ENCODE measurements at places on chromosomes 4 and X.

DNA sequence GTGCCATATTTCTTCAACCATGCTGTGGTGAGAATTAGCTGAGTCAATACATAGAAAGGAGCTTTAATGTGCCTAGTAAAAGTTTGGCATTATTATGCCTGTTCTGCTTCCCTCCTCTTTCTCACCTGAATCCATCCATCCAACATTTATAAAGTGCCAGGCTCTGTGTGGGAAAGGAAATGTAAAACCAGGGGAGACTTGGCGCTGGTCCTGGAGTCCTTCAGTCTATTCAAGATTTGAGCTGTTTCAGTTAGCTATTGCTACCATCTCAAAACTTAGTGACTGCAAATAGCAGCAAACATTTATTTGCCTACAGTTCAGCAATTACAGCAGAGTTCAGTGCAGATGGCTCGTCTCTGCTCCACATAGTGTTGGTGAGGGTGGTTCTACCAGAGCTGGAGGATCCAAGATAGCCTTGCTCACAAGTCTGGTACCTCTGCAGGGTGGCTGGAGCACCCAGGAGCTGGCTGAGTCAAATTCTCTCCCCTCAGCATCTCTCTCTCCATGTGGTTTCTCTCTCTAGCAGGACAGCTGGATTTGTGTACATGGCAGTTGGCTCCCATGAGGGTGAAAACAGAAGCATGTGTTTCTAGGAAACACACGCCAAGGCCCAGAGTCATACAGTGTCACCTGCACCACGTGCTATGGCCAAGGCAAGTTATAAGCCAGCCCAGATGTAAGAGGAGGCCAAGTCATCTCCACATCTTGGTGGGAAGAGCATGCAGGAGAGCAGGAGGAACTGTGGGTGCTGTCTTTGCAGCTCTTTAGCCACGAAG is 77.3 kb downstream of the FHDC1 start:
- no peak for DNase-seq

- DNase-seq, result no peak
These were observed 76.5 kb downstream of the RELL1 start for GRCh38 chr4:37609626-37610025.

DNA sequence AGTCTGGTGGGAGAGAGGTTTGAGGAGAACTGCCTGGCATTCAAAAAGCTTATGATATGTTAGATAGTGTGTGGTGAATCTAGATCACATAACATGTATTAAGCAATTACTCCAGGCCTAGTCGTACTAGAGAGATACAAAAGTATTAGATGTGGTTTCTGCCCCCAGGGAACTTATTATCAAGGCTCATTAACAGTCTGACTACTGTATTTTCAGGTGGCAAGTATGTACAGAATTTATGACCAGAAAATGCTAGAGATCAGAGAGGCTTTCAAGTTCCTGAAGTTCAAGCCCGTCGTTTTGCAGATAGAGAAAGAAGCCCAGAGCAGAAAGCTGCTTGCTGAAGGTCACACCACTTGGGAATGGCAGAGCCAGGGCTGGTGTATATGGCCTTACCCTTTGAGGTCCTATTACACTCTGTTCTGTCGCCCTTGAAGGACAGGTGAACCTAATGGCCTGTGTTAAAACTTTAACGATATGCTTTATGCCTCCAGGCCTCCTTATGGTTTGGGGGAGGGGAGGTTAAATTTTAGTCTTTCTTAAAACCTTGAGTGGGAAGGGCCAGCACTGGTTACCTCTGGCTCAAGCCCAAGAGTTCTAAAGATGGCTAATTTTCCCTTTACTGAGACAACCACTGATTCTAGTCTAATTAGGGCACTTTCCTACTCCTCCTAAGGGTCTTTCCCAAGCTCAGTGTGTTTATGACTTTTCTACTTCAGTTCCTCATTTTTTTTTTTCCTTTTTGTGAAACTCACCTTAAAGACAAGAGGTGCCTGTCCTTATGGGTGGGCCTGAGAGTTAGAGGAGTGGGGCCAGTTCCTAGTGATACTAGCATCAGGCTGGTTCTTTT is 19.9 kb downstream of the TMEM164 start:
- DNase-seq, result no peak

GRCh38 chr4:79049840-79050540 is 110.8 kb upstream of the PAQR3 start:
- DNase-seq, result no peak

DNA sequence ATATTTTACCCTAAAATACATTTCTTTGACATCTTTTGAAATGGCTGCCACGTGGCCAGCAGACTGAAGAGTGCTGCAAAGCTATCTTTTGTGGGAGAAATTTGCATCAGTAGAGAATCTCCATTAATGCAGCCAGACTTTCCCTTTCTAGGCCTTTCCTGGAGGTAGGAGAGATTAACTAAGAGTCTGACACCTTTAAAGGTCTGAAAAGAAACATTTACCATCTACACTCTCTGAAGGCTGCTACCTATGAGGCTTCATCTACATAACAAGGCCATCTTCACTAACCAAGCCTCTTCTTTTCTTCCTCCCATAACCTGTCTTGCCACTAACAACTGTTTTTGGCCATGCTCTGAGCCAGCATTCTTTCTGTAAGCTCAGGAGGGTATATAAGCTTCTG is 17.8 kb upstream of the SPRY1 start:
- no peak for DNase-seq

DNA sequence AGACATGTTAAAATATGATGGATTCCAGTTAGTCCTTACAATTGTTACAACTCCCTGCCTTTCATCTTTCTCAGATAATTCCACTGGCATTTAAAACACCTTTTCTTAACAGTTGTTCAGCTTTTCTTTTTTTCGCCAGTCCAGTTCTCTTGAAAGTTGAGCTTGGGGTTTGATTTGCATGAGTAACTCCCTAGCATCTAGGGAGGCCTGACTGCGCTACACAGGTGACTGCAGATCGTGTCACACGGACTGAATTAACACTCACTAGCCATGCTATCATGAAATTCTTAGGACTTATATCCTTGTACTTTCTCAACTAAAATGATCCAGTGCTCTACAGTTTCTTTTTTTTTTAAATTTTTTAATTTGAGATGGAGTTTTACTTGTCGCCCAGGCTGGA is 69.8 kb downstream of the ARHGAP24 start:
- no peak for DNase-seq

- DNase-seq, result no peak
These were observed 624.3 kb upstream of the EPHA5 start for GRCh38 chr4:66294638-66295037.

DNA sequence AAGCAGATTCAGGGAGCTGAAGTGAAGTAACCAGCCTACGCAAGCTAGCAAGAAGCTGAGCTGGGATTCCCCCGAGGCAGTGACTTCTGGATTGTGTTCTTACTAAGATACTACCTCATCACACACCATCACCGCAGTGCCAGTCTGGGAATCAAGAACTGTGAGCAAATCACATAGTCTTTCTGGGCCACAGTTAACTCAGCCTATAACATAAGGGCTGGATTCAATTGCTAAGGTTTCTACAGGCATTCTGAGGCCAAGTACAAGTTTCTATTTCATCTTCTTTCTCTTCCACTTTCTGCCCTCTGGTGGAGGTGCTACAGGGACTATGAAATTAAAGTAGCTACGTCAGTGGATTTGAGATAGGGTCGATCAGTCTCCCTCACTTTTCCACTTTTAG is 1.4 kb upstream of the CORIN start:
- no peak for DNase-seq

DNA sequence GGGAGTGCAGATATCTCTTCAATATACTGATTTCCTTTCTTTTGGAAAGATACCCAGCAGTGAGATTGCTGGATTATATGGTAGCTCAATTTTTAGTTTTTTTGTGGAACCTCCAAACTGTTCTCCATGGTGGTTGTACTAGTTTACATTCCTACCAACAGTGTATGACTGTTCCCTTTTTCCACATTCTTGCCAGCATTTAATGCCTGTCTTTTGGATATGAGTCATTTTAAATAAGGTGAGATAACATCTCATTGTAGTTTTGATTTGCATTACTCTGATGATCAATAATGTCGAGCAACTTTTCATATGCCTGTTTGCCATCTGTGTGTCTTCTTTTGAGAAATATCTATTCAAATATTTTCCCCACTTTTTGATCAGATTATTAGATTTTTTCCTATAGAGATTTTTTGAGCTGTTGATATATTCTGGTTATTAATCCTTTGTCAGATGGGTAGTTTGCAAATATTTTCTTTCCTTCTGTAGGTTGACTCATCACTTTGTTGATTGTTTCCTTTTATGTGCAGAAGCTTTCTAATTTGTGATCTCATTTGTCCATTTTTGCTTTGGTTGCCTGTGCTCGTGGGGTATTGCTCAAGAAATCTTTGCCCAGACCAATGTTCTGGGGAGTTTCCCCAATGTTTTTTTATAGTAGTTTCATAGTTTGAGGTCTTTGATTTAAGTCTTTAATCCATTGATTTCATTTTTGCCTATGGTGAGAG is 552.7 kb downstream of the ZNF674 start:
- no peak for DNase-seq

DNA sequence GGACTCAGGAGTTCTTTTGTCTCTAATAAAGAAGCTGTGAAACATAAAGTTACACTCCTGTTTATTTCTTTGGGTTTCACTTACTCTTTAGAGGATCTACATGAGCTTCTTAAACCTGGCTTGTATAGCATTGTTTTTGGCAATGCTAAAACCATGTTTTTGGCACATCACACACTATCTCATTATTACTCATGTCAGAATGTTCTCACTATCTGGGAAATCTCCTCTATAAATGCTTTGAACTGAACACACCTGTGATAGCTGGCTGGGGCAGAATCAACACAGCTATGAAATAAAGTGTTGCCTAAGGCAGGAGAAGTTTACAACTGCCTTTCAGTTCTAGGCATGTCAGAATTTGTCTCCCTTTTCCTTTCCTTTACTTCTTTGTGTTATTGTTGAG is 52.6 kb downstream of the SULT1B1 start:
- no peak for DNase-seq

DNA sequence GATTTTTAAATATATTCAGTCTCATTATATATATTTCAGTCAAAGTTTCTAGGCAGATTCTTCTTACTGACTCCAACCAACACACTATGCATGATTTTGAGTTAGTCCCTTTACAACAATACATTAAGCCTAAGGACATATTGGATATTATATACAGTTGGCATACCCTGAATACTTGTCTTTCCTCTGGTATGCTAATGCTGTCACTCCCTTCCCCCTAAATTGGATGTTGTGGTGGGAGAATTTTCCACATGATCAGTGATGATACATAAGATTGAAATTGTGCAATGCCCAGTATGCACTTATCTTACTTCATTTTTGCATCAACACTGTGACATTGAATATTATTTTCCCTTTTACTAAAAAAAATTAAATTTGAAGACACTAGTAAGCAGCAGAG is 935.2 kb downstream of the PCDH7 start:
- DNase-seq, result no peak

DNA sequence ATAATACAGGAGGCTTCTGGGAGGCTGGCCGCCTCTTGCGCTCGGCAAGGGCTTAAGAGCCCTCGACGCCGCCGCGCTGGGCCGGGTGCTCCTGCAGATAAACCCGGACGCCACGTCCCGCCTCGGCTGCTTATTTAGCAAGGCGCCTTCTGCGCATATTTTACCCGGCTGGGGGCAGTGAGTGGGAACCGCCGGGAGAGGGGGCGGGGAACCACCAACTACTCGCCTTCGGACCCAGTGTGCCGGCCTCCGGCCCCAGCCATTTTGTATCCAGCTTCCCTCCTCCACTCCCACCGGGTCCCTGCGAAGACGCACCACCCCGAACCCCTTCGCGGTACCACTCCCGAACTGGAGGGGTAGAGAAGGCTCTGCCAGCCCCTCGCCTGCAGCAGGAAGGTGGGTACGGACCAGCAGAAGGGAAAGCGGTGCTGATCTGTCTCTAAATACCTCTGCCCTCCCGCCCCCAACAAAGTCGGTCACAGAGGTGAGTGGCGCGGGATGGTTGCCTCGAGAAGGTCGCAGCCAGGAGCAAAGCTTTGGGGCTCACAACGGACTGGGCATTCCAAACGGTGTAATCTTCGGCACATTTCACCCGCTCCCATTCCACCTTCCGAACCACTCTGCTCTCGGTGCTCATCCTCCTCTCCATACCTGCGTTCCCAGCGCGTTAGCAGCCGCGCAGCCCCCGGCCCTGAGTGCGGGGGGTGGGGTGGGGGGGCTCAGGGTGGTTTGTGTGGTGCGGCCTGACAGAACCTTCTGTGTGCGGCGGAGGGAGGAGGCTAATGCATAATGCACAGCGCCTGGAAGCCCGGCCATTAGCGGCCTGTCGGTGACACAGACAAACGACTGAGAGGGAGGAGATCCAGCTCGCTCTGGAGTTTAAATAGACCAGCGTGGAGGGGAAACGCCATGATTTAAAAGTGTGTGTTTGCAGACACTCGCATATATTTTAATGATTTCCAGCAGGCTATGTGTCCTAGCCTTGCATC is 4.9 kb upstream of the BCOR start:
- no peak for DNase-seq

All from GM04503 (cell line).